ENCODE measurements at places on chromosomes 5 and 9.

DNA sequence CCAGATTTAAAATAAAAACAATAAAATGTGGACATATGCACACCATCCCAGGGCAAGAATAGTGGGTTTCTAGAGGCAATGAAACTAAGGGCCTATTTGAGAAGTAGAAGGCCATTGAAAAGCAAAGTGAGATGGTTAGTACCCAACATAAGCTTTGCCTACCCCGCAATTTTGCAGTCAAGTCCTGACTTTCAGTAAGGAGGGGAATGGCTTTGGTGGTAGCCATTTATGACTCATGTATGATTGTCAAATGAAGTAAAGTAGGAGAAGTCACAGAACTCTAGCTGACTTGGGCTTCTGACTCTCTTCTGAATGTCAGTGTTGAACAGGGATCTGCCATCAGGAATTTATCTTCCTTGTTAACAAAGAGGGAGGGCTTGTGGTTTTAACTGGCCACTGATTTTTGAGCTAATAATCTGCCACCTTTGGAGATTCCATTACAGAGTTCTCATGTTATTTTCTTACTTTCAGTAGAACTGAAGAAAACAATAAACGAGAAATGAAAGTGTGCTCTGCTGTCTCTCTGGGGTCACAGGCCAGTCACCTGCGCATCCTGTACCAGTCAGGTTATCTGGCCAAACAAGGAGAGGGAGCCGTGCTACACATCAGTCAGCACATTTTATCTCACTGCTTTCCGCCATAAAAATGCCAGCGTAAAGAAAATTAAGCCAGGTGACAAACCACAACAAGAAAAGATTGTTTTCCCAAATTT lies 14.3 kb upstream of the SNCAIP start:
- no peak for DNase-seq

DNA sequence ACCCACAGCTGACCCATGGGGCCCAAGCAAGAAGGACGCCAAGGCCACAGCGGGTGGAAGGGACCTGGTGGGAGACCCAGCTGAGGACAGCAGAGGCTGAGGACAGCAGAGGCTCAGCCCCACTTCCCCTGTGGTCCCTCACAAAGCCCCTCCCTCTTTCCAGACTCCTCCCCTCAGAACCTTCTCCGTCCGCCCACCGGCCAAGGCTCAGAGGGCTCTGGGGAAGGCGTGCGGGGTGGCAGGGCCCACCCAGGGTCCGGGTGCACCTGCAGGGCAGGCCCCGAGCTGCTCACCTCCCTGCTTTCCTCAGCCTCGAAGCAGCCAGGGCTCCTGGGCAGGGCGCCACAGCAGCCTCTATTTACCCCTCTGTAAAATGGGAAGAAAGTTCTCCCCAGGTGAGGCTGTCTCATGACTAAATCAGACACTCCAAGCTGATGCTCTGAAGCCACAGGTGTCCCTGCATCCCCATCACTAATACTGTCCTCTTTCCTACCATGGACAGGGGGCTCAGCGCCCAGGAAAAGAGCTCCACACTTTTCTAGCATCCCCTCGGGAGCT lies 137.9 kb upstream of the PPP1R26 start:
- DNase-seq = peak; percentile 67

DNA sequence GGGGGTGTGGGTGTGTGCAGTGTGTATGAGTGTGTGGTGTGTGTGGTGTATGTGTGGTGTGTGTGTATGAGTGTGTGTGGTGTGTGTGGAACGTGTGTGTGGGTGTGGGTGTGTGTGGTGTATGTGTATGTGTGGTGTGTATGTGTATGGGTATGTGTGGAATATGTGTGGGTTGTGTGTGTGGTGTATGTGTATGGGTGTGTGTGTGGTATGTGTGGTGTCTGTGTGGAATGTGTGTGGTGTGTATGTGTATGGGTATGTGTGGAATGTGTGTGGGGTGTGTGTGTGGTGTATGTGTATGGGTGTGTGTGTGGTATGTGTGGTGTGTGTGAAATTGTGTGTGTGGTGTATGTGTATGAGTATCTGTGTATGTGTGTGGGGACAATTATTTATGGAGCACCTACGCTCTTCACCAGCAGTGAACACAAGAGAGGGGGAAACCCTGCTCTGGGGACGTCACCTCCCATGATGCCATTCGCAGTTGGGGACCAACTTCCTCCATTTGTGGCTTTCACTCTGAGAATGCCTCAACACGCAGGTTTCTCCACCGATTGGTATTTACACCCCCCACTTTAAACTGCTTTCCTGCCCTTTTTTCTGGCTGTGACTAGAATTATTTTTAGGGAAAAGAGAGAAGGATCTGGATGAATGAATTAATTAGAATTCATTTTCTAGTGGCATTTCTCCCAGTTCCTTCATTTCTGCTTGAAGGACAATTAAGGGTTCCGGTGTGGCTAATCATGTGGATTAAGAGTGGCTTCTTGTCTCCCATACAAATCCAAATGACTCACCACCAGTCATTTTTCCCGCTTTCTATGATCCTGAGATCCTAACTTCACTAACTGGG lies 238.1 kb downstream of the ROR2 start:
- DNase-seq = no peak

- no peak for DNase-seq
Observed at GRCh38 chr5:84017523-84018172, 297.0 kb upstream of the HAPLN1 start.

DNA sequence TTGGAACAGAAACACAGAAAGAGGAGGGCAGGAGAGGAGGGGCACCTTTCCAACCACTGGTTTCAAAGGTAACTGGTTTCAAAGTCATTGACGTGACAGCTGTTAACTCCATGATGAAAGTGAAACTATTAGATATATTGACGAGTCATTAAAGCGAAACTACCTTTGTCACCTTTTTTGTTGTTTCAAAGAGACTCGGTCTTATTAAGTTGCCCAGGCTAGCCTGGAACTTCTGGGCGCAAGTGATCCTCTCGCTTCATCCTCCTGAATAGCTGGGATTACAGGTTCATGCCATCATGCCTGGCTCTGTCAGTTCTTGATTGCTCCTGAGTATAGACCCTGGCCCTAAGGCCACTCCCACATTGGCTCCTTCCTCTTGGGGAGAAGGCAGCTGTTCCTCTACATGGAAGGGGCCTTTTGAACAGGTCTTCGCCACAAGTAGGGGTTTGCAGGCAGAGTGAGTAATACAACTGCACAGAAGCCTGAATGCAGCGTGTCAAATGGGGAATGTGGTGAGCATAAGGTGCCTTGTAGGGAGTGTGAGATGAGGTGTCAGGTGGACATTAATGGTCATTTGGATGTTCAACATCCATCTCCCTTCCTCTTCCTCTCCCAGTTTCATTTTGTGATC lies 3.4 kb upstream of the F12 start:
- no peak for DNase-seq

- no peak for DNase-seq
Observed at GRCh38 chr9:16656432-16657169, 213.9 kb downstream of the BNC2 start.

DNA sequence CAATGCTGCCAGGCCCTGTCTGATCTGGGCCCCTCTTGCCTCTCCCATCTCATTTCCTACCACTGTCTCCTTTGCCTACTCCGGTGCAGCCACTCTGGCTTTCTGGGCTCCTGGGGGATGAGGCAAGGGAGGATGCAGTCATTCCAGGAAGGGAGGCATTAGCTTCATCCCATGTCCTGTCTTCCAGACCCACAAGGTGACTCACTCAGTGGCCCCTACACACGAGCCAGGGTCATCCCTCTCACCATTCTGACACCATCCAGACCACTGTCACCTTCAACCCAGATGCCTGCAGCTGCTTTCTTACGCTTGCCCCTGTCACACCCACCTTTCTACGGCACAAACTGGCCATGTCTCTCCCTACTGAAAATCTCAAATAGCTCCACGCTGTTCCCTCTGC lies 19.1 kb downstream of the ACSL6 start:
- no peak for DNase-seq

DNA sequence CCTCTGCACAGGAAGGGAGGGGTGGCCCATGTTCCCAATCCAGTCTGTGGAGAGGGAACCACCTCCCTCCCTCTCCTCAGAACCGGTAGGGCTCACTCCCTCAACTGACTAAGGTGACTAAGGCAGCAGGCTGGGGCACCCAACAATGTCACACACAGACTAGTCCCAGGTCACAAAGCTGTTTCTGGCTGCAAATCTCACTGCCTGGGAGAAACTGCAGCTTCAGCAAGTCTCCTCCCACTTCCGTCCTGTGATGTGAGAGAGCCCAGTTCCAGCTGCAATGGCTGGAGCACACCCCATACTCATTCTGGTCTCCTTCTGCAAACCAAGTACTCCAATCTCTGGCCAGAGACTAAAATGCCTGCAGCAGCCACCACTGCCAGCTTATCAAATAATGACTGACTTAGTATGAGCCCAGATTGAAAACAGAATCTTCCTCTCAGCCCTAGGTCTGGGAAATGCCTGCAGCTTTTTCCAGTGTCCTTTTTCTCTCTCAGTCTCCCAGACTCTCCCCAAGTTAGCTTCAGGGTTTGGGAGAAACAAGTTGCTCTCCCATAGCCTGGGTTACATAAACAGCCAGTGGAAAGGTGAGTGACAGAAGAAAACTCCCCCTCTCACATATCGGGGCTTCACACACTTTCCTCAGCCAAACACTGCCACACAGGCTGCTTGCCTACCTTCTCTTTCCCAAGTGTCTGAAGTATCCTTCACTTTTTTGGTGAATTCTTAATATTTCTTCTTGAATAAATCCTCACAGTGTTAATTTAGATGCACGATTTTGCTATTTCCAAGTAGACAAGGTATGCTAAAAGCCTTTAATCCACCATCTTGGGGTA lies 247.4 kb upstream of the RASA1 start:
- DNase-seq = no peak
